ENCODE measurements at places on chromosomes 6 and 20. TPM values are rescaled to one million over a fixed set of nuclear protein-coding genes. Genes with fewer than 3 reads are reported as not detected.

GRCh38 chr20:63900413-63900812, 5.5 kb downstream of the DNAJC5 start:
- DNase-seq, result no peak
- peaks cover 50% of the 10 kb centered on the region for H3K4me1 ChIP-seq
- no peak overlapping the region for H3K4me3 ChIP-seq
- no peak overlapping the region for H3K27ac ChIP-seq

Gene PDSS2
- total RNA-seq, result 23.7 TPM

- no peaks in the 10 kb centered on the region for H3K4me1 ChIP-seq
- no peak overlapping the region for H3K4me3 ChIP-seq
- no peaks in the 10 kb centered on the region for H3K36me3 ChIP-seq
- H3K27ac ChIP-seq, result no peak overlapping the region
These were observed 71.0 kb downstream of the EDN3 start for GRCh38 chr20:59371431-59371830.

GRCh38 chr6:167817729-167818128, 9.0 kb upstream of the AFDN start:
- H3K36me3 ChIP-seq, result no peaks in the 10 kb centered on the region
- DNase-seq, result peak; percentile 68
- H3K27ac ChIP-seq, result no peak overlapping the region
- peaks cover 24% of the 10 kb centered on the region for H3K4me1 ChIP-seq
- H3K4me3 ChIP-seq, result no peak overlapping the region

Gene PACRG
- not detected for total RNA-seq

Measured in HepG2 (cell line).